ENCODE measurements at places on chromosomes 1 and 21. TPM values are rescaled to one million over a fixed set of nuclear protein-coding genes. Genes with fewer than 3 reads are reported as not detected.

DNA sequence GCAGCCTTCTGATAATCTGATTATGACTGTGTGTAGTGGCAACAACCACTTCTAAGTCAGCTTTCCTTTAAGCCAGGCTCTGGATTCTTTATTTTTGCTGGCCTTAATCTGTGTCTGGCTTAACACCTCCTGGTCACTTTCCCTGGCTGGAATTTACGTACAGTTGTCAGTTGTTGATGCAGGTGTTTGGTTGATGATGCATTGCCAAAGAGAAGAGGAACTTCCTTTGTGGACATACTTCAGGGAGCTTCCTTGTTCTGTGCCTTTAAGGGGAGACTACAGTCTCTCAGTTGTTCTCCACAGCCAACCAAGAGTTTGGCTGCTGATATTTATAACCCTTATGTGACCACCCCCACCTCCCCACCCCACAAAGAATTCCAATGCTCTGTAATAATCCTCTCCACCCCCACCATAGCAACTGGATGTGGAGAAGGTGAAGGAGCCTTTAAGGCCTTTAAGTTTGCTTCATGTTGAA, 96.0 kb upstream of the BMP8A start:
- peak; percentile 58 for DNase-seq

HES2 gene
- 5.0 TPM for total RNA-seq

SLC5A9 gene
- total RNA-seq: not detected

- DNase-seq: no peak
Measured at GRCh38 chr1:90955769-90956168, 66.1 kb downstream of the ZNF644 start.

DNA sequence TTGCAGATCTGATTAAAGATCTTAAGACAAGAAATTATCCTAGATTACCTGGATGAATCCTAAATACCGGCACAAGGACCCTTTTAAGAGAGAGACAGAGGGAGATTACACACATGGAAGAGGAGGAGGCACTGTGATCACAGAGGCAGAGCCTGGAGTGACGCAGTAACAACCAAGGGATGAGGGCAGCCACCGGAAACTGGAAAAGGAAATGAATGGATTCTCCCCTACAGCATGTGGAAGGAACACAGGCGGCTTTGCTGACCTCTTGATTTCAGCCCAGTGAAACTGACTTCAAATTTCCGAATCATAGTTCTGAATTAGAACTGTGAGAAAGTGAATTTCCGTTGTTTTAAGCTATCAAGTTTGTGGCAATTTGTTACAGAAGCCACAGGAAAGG, 50.2 kb upstream of the IVNS1ABP start:
- DNase-seq: no peak

- no peak for DNase-seq
Measured at GRCh38 chr1:42267904-42268303, 67.1 kb downstream of the FOXJ3 start.

DNA sequence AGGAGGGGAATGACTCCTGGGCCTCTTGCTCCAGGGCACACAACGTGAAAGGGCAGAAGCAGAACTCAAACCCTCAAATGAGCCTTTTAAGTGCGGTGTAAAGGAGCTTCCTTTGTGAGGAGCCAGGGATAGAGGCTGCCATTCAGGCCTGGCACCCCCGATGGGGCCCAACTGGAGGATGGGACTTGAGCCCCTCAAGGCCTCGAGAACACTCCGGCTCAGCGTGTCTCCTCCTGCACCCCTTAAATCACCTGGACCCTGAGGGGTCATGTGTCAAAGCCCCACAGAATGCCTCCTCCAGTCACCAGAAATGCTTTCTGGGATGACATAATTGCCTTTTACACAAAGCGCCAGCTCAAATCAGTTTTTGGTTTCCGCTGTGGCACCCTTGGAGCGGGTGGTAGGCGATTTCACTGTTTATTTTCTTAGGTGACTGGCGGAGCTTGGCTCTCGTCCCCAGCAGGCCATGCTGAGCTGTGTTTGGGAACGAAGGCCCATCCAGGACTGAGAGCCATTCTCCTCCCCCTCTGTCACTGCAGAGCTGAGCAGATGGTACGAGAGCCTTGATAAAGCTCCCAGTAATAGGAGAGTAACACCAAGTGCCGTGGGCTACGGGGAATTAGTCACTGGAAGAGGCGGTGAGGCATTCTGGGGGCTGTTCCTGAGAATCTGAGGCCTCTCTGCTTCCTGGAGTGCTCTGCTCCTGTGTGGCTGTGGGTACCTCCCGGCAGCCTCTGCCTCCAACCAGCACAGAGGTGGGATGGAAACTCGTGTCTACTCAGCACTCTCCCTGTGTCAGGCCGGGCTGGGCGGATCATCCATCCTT, 163.0 kb downstream of the GRIK3 start:
- no peak for DNase-seq

- no peak for DNase-seq
Measured at GRCh38 chr1:180751921-180752320, 120.1 kb downstream of the XPR1 start.
